Caki2 (cell line): ENCODE measurements at places on chromosomes 7 and 10. TPM values are rescaled to one million over a fixed set of nuclear protein-coding genes. Genes with fewer than 3 reads are reported as not detected.

Gene ICA1
- total RNA-seq, result 2.1 and 12.5 TPM in 2 replicates

Gene SPDYE5
- not detected in 2 replicates for total RNA-seq

Gene DEPP1
- 0.43 and 2.8 TPM in 2 replicates for total RNA-seq

Gene ADRB1
- total RNA-seq, result 0.30 TPM in 1 of 2 replicates, not detected in the other

Gene NAPEPLD
- 8.5 and 13.1 TPM in 2 replicates for total RNA-seq

Gene SKIDA1
- total RNA-seq, result 5.0 and 9.0 TPM in 2 replicates

DNA sequence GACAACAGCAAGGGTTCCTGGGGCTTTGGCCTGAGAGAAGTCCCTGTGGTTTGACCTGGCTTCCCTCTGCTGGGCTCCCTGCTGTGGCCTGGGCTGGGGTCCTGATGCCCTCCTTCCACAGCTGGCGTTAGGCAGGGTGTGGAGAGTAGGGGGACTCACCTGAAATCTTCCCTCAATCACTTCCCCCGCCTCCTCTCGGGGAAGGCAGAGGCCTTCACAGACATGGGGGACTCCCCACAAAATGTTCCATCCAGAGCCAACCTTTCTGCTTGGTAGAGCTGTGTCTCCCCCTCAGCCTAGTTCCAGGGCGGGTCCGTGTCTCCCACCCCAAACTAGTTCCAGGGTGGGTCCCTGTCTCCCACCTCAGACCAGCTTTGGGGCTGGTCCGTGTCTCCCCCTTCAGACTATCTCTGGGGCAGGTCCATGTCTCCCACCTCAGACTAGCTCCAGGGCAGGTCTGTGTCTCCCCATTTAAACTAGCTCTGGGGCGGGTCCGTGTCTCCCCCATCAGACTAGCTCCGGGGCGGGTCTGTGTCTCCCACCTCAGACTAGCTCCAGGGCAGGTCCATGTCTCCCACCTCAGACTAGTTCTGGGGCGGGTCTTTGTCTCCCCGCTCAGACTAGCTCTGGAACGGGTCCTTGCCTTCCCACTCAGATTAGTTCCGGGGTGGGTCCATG lies 2.2 kb downstream of the PVRIG start:
- DNase-seq, result no peak

DNA sequence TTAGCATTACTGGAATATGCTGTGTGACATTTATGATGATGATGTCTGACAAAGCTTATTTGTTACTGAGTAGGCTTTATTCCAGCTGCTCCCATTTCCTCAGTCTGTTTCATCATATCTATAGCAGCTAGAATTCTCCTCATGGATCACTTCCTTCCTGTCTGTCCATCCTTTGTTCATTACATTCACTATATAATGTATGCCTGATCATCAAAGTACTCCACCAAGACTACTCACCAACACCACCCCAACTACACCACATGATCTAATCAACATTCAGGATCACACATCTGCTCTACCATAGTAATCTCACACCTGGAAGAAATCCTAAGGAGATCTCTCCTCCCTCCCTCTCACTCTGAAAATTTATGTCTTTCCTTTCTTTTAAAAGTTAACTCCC lies 61.3 kb downstream of the APBB1IP start:
- DNase-seq, result no peak

DNA sequence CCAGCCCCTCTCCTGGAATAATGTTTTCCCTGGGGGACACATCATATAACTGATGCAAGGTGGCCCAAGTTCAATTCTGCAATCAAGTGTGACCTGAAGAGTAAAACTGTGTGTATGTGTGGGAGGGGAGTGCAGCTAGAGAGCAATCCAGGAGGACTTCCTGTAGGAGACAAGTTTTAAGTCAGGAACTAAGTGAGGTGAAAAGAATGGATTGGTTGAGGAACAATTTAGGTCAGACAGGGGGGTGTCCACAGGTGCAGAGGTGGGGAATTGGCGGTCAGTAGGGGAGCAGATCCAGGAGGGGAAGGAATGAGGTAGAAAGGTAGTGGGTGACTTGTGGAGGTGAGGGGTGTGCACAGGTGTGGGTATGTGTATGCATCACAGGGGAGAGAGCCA lies 82.6 kb downstream of the NEURL1 start:
- DNase-seq, result no peak

DNA sequence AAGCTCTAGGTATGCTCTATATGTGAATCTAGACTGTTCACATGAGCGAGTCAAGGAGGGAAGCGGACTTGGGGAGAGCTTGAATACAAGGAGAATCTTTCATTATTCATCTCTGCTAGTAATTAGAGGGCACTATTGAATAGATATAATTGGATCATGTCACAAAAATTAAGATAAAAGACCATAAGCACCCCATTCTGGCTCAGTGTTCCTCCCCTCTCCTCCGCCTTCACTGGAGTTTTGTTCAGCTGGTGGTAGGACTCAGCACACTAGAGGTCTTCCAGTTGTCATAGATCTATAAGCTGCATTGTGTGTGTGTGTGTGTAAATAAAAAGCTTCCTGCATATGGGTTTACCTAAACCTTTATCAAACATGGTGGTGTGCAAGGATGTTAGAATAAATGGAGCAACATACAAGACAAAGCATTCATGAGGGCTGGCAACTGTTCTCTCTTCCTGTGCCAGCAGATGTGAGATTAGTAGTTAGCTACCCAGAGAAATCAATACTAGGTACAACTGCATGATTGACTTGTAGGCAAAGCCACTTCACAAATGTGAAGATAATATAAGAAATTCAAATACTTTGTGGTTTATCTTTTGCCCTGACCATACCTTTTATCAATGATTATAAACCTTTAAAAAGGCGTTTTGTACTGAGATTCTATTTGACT lies 142.6 kb downstream of the CREB5 start:
- no peak for DNase-seq

DNA sequence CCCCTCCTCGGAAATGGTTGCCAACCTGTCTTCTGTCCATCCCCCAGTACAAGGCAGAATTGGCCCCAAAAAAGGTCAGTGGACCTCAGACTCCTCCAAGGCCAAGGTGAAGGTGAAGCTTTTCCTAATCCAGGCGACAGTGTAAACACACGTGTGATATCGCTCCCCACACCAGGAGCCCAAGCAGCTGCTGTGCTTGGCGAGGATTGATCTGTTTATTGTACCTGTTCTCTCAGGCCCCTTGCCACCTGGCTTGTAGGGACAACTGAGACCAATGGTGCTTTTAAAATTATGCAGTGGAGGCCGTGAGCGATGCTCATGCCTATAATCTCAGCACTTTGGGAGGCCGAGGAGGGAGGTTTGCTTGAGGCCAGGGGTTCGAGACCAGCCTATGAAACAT lies 66.1 kb upstream of the GTF2IRD1 start:
- no peak for DNase-seq

GRCh38 chr10:19800161-19800560 lies 16.1 kb upstream of the PLXDC2 start:
- no peak for DNase-seq

GRCh38 chr7:123327661-123328060 lies 127.9 kb upstream of the SLC13A1 start:
- DNase-seq, result peak; percentile 10

DNA sequence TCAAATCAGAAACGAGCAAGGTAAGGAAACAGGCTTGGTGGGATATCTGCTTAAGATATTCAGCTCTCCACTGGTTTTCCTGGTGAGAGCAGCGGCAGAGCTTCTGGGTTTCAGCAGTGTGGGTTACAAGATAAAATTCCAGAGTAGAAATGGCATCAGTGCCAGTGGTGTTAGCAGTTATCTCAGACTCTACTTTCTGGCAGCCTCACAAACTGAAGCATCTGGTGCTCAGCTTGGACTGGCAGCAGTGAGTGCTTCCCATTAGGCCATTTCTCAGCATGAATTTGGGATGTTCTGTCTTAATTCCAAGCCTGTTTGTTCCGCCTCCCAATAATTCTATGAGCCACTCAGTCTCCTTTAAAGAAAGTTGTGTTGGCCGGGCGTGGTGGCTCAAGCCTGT lies 6.9 kb upstream of the GSTO2 start:
- no peak for DNase-seq

- peak; percentile 33 for DNase-seq
Observed at GRCh38 chr10:4195213-4195612, 410.2 kb upstream of the KLF6 start.

GRCh38 chr10:30117812-30118501 lies 58.6 kb upstream of the JCAD start:
- DNase-seq, result no peak

DNA sequence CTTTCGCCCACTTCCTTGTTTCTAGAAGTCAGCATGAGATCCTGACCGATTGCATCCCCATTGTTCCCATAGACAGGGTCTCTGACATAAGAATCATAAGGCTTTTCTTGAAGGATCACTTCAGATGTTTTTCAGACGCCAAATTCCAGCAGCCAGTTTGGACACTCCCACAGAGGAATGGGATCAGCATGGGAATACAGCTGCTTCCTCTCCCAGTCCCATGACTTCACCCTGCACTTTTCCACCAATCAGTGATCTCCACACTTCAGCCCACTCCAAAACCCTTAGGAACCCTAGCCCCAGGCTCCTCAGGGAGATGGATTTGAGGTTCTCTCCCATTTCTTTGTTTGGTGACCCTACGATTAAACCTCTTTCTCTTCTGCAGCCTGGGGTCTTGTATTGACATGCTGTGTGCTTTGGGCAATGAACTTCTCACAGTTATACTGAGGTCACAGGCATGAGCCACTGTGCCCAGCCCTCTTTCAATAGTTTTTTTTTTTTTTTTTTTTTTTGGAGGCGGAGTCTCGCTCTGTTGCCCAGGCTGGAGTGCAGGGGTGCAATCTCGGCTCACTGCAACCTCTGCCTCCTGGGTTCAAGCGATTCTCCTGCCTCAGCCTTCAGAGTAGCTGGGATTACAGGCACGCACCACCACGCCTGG lies 52.8 kb upstream of the CHST3 start:
- no peak for DNase-seq

DNA sequence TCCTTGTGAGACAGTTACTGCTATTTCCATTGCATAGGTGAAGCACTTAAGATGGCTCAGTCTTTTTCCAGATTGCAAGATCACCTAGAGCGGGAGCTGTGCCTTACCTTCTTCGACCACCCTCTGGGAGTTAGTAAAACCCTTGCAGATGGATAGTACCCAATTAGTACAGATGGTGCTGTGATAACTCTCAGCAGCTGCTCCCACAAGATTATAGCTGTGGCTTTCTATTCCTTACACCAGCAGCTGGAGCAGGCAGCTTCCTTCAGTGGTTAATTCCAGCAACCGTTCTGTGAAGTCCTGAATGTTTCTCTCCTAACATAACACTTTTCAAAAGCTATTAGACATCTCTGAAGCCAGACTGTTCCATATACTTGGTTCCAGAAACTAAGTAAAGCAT lies 796.8 kb downstream of the XPNPEP1 start:
- DNase-seq, result no peak

DNA sequence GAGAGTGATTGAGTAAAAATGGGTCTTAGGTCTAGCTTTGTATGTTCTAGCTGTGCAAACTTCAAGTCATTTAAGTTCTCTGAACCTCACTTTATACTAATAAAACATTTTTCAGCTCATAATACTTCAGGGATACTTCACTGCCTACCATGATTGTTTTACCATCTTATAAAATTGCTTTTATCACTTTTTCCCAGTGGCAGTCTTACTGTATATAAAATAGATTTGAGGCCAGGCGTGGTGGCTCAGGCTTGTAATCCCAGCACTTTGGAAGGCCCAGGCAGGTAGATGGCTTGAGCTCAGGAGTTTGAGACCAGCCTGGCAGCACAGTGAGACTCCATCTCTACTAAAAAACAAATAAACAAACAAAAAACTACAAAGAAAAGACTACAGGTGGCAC lies 17.4 kb downstream of the FGL2 start:
- DNase-seq, result no peak

DNA sequence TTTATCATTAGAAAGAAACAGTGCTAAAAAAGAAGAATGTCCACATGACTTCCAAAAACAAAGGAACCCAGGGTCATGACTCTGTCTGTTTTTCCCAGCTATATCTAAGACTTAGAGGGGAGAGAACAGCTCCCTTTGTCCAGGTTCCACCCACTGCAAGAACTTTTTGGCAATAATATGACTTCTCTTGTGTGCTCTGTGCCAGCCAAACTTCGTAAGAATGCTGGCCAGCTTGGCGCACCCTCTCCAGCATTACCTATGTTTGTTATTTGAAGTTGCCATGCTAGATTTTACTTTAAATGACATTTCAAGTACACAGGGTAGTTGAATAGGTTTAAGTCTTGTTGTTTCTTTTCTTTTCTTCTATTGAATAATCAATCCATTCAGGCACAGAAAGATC lies 371.4 kb downstream of the KCNMA1 start:
- DNase-seq, result no peak
